ENCODE measurements at places on chromosomes 12 and 14.

DNA sequence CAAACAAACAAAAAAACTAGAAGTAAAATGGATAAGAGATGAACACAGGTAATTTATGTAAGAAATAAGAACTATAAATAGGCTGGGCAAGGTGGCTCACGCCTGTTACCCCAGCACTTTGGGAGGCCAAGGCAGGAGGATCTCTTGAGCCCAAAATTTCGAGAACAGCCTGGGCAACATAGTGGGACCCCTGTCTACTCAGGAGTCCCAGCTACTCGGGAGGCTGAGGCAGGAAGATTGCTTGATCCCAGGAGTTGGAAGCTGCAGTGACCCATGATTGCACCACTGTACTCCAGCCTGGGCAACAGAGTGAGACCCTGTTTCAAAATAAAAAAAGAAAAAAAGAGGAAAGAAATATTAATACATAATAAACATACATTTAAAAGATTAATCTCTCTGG, 22.7 kb upstream of the ABCD4 start:
- DNase-seq, result no peak

GRCh38 chr12:128383357-128383937, 116.5 kb downstream of the TMEM132C start:
- DNase-seq, result no peak

DNA sequence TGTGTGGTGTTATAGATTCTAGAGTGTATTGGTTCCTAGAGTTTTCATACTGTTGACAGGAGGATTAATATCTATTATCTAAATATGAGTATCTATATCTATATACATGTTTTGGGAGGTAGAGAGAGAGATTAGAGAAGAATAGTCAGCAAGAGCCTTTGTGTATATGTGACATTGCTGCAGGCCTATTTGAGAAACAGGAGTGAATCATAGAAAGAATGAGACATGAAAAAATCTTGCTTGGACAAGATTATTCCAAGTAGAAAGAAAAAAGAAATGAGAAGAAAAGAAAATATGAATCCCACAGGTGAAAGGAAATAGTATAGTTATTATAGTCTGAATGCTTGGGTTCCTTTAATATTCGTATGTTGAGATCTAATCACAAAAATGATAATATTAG, 720.4 kb downstream of the RERGL start:
- no peak for DNase-seq

DNA sequence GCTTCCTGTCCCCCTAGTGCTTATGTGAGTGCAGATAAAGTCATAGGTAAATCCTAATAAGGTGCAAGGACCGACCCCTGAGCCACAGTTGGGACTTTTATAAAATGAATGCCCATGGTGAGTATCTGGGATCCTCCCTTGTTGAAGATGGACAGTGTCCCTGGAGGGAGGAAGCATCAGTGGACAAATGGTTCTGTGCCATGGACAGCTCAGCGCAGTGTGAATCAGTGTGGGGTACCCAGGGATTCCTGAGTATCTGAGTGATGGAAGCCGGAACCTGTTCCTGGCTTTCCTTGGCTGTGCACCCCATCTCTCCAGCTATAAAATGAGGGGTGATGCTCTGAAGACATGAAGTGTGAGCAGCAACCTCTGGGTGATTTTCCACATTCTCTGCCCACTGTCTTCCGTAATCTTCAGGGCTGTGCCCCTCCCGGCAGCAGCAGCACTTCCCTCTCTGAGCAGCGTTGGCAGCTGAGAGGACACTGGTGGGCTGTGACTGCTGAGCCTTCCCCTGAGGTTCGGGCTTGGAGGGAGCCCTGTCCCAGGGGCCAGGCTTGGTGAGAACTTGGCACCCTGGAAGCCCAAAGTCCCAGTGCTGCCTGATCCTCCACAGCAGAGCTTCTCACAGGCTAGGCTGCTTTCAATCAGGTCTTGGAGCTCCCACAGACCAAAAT, 25.0 kb downstream of the VCPKMT start:
- no peak for DNase-seq

DNA sequence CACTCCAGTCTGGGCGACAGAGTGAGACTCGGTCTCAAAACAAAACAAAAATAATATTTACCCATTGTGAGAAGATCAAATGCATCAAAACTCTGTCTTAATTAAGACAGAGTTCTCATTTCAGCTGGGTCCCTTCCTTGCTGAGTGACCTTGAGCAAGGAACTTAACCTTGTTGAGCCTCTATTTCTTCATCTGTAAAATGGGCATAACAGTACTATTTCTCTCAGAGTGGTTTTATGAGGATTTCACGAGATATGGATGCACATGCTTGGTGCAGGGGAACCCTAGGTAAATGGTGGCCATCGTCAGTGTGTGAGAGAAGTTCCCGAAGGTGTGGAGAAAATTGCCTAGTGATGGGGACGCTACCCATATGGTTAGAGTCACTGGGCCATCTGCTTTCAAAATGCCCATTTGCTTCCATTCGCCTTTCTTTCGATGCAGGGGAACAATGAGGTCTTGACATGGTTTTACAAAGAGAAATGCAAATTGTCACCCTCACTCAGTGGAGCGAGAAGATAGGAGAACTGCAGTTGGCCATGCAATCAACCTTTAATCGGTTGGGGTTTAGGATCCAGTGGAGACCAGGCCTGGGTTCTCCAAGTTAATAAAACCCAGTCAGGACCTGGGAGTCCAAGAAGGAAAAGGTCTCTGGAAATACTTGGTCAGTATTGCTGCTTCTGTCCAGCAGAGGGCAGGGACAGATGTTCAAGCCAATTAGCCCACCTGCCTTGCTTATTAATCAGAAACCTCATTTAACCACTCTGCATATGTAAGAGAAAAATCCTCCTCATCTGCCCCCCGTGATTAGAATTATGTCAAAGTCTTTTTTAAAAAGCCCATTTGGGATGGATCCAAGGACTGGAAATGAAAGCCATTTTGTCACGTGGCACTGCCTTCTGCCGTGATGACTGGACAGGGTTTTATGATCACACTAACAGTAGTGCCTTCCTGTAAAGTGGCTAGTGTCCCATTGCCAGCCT, 37.2 kb downstream of the CFAP251 start:
- no peak for DNase-seq

GRCh38 chr14:69038455-69039287, 59.6 kb upstream of the ACTN1 start:
- DNase-seq, result no peak

- DNase-seq, result peak; percentile 53
Measured at GRCh38 chr12:28611115-28611435, 420.8 kb downstream of the CCDC91 start.

DNA sequence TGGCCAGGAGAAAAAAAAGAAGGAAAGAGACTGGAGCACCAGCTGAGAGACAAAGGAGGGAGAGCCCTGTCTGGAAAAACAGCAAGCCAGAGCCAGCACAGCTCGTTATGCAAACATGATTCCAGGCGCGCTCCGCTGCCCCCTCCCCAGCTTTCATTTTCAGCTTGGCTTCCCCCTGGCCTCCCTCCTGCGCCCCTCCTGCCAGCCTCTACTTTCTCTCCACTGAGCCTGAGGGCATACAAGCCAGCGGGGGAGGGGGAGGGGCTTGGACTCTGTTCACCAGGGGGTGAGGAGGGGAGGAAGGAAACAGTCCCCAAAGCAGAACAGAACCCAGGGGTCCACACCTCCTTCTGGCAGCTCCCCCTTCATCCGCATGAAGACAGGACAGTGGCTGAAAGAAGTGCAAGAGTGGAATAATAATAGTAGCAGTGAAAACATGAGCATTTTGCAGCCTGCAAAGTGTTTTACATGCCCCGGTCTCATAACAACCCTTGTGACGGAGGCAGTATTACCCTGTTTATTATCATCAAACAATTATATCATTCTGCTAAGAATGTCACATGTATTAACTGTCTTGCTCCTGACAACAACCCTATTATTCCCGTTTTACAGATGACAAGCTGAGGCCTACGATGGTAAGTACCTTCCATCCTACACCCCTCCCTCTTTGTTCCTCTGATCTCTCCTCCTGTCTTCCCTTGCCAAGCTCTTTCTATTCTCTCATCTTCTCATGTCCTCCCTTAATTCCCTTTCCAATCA, 24.2 kb downstream of the SMUG1 start:
- DNase-seq, result no peak

DNA sequence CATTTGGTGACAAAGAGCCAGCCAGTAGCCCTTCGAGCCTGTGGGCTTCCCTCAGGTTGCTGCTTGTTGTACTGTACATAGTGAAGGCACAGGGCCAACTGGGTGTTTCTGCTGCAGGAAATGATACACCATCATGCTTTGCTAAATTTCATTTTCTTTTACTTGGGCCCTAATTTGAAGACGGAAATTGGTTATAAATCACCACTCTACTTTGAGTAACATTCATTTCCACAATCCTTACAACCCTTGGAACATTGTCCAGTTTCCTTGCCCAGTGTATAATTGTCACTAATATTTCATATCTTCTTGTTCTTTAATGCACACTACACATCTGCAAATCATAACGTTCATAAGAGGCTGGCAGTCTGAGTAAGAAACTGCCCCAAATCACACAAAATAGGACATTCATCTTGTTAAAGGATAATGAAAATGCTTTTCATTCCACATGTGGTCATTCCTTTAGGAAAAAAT, 30.2 kb downstream of the MSRB3 start:
- DNase-seq, result no peak

- no peak for DNase-seq
Measured at GRCh38 chr14:100679153-100679552, 47.5 kb upstream of the DLK1 start.

Measured in muscle of arm (tissue), 14 donors.